ENCODE measurements at places on chromosomes 3 and 15.

- DNase-seq: no peak
Measured at GRCh38 chr3:71241246-71241901, 342.2 kb downstream of the FOXP1 start.

DNA sequence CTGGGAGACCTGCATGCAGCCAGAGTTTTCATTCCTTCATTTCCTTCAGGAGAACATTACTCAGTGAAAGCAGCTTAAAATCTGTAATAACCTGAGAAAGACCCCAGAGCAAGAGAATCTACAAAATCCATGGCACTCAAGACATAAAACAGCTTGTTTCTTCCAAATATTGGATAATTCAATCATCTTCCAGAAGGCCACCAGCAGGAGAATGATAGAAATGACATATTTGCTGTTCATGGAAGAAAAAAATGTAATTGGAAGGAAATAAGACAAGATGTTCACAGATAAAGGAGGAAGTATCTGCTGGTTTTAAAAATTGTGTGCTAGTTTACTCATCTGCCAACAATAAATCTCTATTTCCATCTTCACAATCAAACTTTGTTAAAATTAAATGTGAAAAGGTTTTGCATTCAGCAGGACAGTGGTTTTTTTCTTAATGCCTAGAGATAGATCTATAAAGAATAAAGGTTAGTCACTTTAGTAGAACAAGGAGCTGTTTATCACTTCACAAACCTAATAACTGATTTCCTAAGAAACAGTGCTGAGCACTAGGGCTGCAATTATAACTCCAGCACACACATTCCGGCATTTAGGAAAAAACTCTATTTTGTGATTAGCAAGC, 530.8 kb downstream of the NSUN3 start:
- DNase-seq: no peak

GRCh38 chr15:89749951-89750559, 994 bp downstream of the MESP1 start:
- DNase-seq: no peak

DNA sequence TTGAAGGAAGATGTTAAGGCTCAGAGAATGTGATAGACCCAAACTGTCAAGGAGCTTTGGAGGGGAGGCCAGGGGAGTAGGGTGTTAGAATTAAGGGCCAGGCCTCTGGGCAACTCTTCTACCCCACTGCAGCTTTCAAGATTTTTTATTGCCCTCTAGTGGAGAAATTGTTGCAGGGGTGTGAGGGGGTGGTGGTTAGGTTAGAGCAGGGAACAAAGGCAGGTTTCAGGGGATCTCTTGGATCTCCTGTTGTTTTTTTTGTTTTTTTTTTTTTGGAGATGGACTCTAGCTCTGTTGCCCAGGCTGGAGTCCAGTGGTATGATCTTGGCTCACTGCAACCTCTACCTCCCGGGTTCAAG, 1.4 kb upstream of the SEC13 start:
- DNase-seq: no peak

DNA sequence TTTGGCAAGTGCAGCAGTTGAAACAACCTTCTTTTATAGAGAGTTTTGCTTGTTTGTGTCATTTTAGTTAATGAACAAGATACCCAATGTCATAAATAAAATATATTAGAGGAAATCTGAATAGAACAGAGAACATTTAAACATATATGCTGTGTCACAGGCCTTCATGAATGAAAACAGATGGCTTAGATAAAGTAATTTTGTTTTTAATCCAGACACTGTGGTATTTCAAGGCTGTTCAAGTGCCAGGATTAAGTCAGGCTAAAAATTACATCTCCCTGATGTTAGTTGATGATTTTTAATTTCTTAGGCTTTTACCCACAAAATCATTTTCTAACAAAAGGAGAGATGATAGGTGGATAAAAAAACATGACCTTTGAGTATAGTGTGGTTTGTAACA, 4.9 kb upstream of the ACKR4 start:
- DNase-seq: no peak

DNA sequence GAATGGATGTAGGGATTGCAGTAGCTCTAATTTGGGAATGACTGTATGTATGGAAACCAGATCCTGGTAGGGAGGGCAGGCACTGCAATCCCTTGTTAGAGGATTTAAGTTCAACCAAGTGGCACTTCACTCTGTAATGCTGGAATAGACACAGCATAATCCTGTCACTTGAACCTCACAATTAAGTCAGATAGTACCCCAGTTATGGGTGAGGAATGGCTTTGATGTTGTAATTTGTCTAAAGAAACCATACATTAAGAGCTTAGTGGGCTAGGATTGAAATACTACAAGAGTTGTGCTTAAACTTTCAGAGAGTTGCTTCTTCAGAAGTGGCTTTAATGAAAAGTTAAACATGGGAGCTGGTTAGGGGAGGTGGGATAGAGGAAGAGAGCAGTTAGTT, 9.3 kb downstream of the RAB7A start:
- no peak for DNase-seq

DNA sequence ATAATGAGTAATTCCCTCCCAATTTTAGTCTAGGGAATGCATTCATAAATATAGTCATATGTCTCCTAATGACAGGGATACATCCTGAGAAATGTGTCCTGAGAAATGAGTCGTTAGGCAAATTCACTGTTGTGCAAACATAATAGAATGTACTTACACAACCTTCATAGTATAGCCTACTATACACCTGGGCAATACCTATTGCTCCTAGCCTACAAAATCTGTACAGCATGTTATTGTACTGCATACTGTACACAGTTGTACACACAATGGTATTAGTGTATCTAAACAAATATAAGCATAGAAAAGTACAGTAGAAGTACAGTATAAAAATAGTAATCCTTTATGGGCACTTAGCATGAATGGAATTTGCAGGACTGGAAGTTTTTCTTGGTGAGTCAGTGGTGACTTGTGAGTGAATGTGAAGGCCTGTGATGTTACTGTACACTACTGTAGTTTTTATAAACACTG, 6.6 kb downstream of the DTWD1 start:
- no peak for DNase-seq

DNA sequence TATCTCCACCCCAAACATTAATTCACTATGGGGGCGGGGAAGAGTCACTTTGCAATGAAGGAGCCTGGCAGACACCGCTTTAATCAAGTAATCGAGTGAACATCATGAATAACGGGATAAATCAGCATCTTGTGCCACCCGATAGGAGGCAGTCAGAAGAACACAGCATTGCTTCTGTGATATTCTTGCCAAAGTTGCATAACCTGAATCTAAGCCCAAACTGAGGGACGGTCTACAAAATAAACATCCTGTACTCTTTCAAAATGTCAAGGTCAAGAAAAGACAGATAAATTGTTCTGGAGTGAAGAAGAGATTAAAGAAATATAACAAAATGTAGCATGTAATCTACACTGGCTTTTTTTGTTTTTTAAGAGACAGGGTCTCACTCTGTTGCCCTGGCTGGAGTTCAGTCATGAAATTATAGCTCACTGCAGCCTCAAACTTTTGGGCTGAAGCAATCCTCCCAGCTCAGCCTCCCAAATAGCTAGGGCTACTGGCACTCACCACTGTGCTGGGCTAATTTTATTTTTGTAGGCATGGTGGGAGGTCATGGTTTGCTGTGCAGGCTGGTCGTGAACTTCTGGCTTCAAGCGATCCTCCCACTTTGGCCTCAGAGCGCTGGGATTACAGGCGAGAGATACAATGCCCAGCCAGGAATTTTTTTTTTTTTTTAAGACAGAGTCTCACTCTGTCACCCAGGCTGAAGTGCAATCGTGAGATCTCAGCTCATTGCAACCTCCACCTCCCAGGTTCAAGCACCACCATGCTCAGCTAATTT, 20.1 kb upstream of the VWA5B2 start:
- DNase-seq: no peak

- no peak for DNase-seq
Measured at GRCh38 chr15:49045751-49046219, 461 bp downstream of the SECISBP2L start.

GRCh38 chr3:175737646-175738572, 878.8 kb downstream of the NAALADL2 start:
- DNase-seq: no peak

GRCh38 chr15:38565287-38565670, 665 bp upstream of the RASGRP1 start:
- DNase-seq: no peak

DNA sequence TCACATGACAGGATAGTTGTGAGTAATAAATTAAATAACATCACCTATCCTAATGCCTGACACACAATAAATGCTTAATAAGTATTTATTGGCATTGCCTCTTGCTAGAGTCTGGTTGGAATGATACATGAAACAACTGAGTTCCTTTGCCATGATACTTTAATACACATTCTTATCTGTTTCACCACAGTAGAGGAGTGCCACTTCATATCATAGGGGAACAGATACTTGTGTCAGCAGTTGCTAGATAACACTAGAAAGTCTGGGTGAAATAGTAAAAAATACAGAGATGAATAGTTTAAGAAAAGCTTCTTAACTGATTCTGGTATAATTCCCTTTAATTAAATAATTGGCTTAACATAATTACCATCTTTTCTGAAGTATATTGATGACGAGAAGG, 380.0 kb upstream of the GOLIM4 start:
- DNase-seq: no peak

DNA sequence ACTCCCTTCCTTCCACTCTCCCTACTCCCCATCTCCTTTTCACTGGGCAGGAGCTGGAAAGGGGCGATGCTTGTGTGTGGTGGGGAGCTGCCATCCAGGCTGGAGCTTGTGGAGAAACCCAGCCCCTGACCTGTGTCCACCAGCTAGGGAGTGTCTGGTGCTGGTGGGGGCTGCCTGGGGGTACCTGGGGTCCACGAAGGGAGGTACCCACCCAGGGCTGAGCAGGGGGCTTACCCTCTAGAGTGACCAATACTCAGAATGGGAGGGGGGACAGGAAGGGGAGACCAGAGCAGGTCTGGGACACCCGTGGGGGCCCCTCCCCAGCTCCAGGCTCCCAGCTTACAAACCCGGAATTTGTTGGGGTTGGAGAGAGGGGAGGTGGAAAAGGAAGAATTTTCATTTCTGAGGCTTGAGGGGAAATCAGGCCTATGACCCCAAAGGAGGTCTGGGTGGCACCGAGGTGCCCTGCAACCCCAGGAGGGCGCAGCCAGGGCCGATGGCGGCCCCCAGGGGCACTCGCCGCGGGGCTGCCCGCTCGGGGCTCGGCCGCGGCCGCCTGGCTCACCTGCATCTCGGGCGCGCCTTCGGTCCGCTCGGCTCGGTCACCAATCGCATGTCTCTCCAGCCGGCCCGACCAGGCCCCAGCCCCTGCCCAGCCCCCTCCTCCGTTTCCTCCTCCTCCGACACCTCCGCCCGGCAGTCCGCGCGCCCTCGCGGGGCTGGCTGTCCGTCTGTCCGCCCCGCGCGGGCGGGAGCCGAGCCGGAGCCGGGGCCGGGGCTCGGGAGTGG, 773 bp downstream of the LINGO1 start:
- no peak for DNase-seq

GRCh38 chr3:133939463-133939835, 43.8 kb upstream of the RAB6B start:
- no peak for DNase-seq

GRCh38 chr15:83565553-83566159, 88.3 kb upstream of the ADAMTSL3 start:
- DNase-seq: no peak

GRCh38 chr3:149964291-149964690, 6.4 kb downstream of the PFN2 start:
- DNase-seq: no peak

- DNase-seq: no peak
Measured at GRCh38 chr15:96047255-96047931, 283.1 kb upstream of the NR2F2 start.

GRCh38 chr3:17287006-17287689, 402.4 kb downstream of the PLCL2 start:
- DNase-seq: no peak

GRCh38 chr3:154224366-154224765, 99.9 kb downstream of the DHX36 start:
- no peak for DNase-seq

DNA sequence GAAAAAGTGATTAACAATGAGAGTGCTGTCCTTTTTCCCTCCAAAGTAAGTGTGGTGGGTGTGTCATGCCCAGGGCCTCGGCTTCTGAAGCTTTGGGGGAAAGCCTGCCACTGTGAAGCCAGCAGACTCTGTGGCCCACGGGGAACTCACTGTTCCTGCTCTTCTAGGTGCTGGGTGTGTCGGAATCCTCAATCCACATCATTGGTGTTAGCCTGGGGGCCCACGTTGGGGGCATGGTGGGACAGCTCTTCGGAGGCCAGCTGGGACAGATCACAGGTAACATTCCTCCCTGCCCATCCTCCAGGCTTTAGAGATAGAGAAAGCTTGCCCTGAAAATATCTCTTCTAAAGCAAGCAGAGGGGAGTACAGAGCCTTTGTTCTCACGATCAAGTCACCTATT, 11.6 kb downstream of the PLA1A start:
- no peak for DNase-seq

GRCh38 chr15:81097890-81098280, 36.2 kb upstream of the CFAP161 start:
- no peak for DNase-seq

DNA sequence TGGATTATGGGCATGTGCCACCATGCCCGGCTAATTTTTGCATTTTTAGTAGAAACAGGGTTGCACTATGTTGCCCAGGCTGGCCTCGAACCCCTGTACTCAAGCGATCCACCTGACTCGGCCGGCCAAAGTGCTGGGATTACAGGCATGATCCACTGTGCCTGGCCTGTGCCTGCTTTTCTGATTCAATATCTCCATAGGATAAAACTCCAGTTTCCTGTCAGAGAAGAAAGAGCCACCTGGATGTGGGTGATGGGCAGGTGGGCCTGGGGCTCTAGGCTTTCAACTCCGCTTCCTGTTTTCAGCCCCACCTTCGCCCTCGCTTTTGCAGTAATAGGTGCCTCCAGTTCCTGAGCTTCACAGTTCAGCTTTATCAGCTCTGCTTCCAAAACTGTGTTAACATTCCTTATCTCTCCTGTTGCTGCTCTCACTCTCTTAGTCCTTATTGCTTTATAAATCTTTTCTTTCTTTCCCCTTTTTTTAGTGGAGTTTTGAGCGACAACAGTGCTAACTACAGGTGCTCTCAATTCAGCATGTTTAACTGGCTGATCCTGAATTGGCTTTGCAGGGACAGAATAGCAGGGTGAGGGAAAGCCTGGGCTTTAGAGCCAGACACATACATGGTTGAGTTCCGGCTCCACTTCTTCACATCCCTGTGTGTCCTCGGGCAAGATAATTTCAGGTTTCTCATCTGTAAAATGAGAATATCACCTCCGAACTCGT, 21.1 kb upstream of the PDE8A start:
- no peak for DNase-seq
